Frontal cortex (tissue), 4 donors: ENCODE measurements at places on chromosomes 4 and X. TPM values are rescaled to one million over a fixed set of nuclear protein-coding genes. Genes with fewer than 3 reads are reported as not detected.

Gene KLHL34
- total RNA-seq: not detected

Gene SSX2B
- total RNA-seq: not detected

Gene FRMD7
- 0.41 TPM for total RNA-seq

Gene MAGEA3
- not detected for total RNA-seq

Gene FRG2
- not detected for total RNA-seq

Gene FAM241A
- total RNA-seq: 6.5 TPM

Gene NMU
- total RNA-seq: 2.0 TPM

Gene GAGE1
- total RNA-seq: not detected

Gene MAGEA12
- total RNA-seq: not detected

Gene ARHGAP6
- 3.3 TPM for total RNA-seq

Gene CSAG2
- total RNA-seq: not detected

Gene ARMCX5
- total RNA-seq: 42.8 TPM

Gene F9
- not detected for total RNA-seq

Gene MID2
- total RNA-seq: 12.6 TPM

Gene TEC
- 1.6 TPM for total RNA-seq

Gene SLC6A14
- total RNA-seq: not detected

Gene GPR82
- total RNA-seq: not detected

Gene SYTL5
- 4.9 TPM for total RNA-seq

Gene ATOH1
- total RNA-seq: not detected

Gene GAB3
- total RNA-seq: 0.82 TPM

Gene UNC5C
- 14.3 TPM for total RNA-seq

Gene ETFDH
- total RNA-seq: 18.8 TPM

Gene SRPK3
- under 0.01 TPM for total RNA-seq

Gene RFC1
- total RNA-seq: 55.0 TPM

Gene HSFX2
- total RNA-seq: 1.2 TPM

Gene SPANXC
- total RNA-seq: not detected

Gene CLDN34
- not detected for total RNA-seq

Gene SLC7A11
- total RNA-seq: 33.0 TPM

Gene SLC10A7
- total RNA-seq: 10.2 TPM
